ENCODE measurements at places on chromosomes 7 and 10.

DNA sequence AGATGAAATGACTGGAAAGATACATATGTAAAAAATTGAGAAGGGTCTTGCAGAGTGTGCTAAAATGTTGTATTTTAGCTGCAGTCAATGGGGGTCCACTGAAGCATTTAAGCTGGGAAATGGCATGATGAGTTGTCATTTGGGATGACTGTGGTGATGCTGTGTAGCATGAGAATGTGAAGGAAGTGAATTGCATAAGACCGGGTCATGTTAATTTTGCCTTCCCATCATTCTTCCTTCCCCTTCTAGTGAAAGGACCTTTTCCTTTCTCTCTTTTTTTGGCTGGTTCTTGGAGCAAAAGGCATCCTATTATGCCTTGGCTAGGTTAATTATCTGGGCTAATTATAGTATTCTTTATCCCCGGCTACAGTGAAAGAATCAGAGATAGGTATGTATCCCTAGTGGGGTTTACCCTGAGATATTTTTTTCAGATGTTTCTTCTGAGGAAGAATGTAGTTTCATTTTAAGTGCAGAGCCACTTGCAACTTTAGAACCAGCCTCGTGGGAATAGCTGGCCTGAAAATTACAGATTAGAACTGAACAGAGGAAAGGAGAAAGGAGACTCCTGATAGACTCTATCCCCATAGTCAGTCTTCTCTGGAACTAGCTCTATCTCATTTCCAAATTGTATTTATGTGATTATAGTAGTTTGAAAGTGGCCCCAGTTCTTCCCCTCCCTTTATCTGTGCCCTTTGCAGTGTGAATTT lies 93.6 kb downstream of the HGF start:
- no peak for DNase-seq

- DNase-seq, result peak; percentile 23
Observed at GRCh38 chr10:110279407-110279986, 25.2 kb downstream of the SMNDC1 start.

GRCh38 chr7:48438206-48438605 lies 266.9 kb downstream of the ABCA13 start:
- DNase-seq, result no peak

DNA sequence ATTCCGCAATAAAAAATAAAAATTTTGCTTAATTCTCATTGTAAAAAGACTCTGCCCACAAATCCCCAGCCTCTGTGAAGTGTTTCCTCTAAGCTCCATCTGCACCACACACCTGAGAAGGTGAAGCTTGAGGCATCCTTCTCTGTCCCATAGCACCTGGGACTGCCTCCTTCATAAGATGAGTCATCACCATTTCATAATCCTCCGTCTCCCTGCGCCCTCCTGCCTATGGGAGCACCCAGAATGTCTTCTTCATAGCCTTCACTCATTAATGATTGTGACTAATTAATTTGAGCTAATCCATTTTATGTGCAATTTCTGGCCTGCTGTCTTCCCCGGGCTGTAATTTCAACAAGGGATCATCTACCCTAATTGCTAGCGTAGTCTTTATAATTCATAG lies 90.3 kb downstream of the WDR11 start:
- DNase-seq, result no peak

GRCh38 chr7:39531818-39532217 lies 34.4 kb upstream of the YAE1 start:
- DNase-seq, result no peak

GRCh38 chr10:120684226-120684625 lies 166.9 kb upstream of the WDR11 start:
- no peak for DNase-seq

- no peak for DNase-seq
Observed at GRCh38 chr10:110493832-110494426, 3.8 kb upstream of the DUSP5 start.

DNA sequence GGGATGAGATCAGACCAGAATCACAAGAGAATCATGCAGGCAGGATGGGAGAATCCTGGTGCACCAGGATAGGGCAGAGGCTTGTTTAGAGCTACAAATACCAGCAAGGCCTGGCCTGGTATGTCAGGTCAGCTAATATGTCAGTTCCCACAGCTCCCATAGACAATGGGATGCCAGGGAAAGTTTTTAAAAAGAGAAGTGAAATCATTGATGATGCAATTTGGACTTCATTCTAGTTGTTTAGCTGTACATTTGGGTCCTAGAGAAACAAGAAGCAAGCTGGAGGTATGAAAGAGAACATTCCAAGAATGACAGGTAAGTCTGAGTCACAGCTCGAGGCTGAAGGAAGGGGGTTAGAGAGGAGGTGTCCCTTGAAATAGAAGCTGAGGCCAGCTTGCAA lies 45.2 kb downstream of the GPR141 start:
- DNase-seq, result no peak

DNA sequence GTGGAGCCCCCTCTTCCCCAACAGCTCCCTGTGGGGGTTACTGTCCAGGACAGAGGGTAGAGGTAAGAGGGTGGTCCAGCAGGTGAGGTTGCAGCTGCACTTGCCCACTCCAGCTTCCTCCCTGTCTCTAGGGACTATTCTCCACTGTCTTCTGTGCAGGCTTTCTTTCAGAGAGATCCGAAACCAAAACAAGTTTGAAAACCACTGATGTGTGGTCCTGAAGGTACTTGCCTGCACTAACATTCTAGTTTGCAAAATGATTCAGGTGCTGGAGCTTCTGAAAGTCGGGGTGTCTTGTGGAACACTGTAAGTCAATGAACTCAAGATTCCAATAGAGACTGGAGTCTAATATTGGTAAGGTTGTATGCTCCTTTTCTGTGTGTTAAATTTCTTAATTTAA lies 63.1 kb downstream of the BLNK start:
- no peak for DNase-seq

DNA sequence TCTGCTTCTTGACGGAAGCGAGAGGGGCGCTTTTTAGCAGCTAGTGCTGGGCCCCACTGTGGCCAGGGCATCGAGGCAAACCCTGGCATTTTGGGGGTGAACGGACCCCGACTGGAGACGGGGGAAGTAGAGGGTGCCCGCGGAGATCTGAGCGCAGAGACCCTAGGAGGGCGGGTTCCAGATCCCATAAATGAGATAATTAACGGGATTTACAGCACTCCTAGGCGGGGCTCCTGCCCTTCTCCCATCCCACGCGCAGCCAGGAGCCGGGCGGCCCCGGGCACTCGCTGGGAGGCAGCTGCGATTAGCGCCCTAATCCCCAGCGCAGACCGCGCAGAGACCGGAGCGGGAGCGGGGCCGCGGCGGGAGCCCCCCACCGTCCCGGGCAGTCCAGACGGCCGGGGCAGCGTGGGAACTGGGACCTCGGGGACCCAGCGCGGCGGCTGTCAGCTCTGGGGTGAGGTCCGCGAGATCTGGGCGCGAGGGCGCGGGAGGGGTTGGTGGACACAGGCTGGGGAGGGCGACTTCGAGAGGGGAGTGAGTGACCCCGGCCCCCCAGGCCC lies 735 bp downstream of the JCAD start:
- DNase-seq, result no peak

DNA sequence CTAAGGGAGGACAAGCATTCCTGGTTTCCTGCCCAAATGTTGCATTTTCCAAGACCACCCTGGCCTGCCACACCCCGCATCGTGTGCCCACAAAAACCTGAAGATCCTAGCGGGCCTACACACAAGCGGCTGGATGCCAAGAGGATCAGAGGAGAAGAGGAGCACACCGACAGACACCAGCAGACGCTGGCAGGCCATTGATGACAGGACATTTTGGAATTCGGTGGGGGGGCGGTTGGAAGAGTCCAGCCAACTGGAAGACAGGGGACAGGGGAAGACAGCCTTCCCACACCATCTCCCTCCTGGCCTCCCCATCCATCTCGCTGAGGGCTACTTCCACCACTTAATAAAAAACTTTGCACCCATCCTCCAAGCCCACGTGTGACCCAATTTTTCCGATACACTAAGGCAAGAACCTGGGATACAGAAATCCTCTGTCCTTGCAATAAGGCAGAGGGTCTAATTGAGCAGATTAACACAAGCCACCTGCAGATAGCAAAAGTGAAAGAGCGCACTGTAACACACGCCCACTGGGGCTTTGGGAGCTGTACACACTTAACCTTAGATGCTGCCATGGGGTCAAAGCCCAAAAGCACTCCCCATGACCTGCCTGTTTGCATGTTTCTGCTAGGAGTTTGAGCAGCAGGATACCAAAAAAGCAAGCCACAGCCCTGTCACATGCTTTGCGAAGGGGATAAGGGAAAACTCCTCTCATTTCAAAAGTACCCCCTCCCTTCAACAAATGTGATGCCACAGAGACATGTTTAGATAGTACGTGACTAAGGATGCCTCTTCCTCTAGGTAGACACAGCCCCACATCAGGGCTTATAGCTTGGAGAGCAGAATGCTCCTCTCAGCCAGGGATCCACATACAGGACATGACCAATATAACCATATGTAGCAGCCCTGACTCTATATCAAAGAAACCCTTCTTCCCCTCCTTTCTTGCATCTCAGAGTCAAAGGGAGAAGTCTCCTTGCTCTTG lies 13.4 kb upstream of the SMNDC1 start:
- no peak for DNase-seq

DNA sequence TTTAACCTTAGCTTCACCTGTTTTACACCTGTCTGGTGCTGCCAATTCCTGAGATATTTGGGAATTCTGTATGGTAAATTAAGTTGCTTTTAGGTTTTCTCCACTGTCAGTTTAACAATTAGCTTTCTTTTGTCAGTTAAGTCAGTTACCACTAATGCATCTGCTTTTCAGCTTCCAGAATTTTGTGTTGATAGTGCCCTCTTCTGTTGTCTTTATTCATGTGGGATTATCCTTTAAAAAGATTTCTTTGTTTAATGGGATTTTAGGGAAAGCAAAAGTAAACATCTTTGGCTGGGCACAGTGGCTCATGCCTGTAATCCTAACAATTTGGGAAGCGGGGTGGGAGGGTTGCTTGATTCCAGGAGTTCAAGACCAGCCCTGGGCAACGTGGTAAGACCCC lies 8.1 kb downstream of the TFAM start:
- no peak for DNase-seq

- peak; percentile 1 for DNase-seq
Observed at GRCh38 chr10:15585303-15585715, 134.4 kb downstream of the ITGA8 start.

GRCh38 chr7:147081117-147081516 lies 964.5 kb downstream of the CNTNAP2 start:
- DNase-seq, result no peak

DNA sequence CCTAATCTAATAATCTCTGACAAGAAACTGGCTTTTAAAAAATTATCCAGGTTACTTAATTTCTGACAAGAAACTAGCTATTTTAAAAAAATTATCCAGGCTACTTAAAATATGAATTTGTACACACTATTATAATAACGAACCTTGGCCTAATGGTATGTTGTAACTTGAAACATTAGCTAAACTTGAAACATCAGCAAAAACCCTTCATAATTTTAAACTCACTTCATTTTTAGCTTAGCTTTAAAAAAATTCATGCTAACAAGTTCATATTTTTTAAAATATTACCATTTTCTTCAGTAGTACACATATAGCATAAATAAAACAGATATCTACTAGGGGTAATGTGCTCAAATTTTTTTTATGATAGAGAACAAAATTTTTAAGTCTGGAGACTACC lies 35.6 kb downstream of the BRAF start:
- no peak for DNase-seq

GRCh38 chr10:124653811-124654651 lies 90.1 kb downstream of the FAM53B start:
- no peak for DNase-seq

DNA sequence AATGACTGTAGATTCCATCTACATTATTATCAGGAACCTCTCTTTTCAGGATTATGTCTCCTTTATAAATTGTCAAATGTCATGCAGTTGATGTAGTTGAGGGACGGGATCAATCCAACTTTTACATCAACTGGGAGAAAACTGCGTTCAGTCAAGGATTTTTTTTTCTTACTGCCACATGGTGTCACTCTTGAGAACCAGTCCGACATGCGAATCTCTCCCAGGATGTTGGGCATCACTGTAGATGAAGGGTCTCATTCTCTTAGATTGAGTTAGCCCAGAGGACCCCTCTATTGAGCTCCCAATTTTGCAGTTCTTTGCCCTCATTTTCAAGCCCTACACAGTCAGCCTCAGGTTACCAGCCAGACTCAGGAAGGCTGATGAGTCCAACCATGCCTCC lies 120.3 kb upstream of the PTPRZ1 start:
- no peak for DNase-seq

- DNase-seq, result no peak
Observed at GRCh38 chr10:48684792-48685623, at the start of gene WDFY4. WDFY4 (plus strand) TSS chr10:48684873; CDS start chr10:48709733, 24,860 bp downstream.

GRCh38 chr7:112707655-112708054 lies 82.5 kb downstream of the TMEM168 start:
- no peak for DNase-seq

GRCh38 chr7:146960773-146961391 lies 844.3 kb downstream of the CNTNAP2 start:
- no peak for DNase-seq

DNA sequence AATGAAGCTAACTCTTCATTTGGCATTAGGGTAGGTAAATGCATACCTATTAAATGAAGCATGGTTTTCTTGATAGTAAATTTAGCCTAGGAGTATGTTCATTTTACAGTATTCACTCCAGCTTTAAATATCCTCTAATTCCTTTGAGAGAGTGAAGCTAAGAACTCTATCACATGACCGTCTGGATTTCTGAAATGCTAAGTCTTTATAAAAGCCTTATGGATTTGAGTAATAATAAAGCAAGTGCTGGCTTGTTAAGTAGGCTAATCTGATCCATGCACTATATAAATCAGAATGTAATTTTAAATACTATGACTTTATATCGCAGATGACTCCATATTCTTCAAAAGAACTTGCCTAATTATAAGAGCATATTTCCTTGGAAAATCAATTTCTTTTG lies 64.8 kb downstream of the REEP3 start:
- DNase-seq, result no peak

- DNase-seq, result no peak
Observed at GRCh38 chr7:3427957-3428356, 126.9 kb downstream of the SDK1 start.

GRCh38 chr7:111424768-111425167 lies 137.5 kb downstream of the IMMP2L start:
- DNase-seq, result no peak

GRCh38 chr10:109668154-109668665 lies 255.1 kb downstream of the XPNPEP1 start:
- no peak for DNase-seq

DNA sequence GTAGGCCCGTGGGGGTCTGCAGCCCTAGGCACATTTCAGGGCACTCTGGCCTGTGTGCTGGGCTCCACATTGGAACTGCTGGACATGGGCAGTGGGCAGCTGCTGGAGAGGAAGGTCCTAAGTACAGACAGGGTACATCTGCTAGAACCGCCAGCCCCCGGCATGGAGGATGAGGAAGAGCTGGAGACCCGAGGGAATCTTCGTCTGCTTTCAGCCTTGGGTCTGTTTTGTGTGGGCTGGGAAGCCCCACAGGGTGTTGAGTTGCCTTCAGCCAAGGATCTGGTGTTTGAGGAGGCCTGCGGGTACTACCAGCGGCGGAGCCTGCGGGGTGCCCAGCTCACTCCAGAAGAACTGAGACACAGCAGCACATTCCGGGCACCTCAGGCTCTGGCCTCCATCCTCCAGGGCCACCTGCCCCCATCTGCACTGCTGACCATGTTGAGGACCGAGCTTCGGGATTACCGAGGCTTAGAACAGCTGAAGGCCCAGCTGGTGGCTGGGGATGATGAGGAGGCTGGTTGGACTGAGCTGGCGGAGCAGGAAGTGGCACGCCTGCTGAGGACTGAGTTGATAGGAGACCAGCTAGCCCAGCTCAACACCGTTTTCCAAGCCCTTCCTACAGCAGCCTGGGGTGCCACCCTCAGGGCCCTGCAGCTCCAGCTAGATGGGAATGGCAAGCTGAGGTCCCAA lies 1.4 kb downstream of the HPS6 start:
- DNase-seq, result no peak
